ENCODE measurements at places on chromosomes 16 and 17. TPM values are rescaled to one million over a fixed set of nuclear protein-coding genes. Genes with fewer than 3 reads are reported as not detected.

SPATA32 gene
- total RNA-seq = not detected

DNA sequence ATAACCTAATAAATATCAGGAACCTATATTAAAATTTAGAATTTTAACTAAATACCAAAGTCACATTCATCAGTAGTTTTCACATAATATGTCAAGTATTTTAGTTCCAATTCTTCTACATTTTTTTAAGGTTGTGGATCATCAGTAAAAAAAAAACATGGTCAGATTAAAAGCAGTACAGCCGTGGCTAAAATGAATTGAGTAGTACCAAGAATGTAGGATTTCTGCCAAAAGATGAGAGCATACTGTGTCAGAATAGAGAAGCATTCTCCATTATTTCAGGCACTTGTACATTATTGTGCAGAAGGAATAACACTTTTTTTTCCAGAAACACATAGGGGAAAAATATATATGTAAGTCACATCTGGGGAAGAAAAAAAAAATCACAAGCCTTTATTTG is 1176.1 kb downstream of the CDH11 start:
- no peak overlapping the region for H3K4me3 ChIP-seq
- no peak overlapping the region for H3K27ac ChIP-seq
- H3K4me1 ChIP-seq = no peaks in the 10 kb centered on the region
- DNase-seq = no peak
- H3K36me3 ChIP-seq = no peaks in the 10 kb centered on the region

DNA sequence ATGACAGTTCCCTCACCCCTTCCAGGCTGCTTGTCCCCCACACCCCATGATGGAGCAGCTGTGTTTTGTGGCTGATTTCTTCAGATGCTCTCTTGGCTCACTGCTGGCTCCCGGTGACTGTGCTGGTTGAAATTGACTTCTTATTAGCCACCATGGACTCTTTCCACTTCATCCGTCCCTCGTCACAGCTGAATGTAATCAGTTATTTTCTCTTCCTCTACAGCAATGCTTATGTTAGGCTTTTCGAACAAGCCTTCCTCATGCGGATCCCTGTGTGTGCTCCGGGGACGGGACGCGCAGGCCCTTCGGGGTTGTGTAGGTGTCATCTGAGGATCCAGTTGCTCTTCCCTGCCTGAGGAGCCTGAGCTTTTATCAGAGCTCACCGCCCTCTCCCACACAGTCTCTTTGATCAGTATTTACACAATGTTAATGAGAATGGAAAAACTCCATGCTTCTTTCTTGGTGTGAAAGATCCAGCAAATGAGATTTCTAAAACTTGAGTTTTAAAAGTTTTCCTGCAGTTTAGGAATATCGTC is 87.5 kb downstream of the RPTOR start:
- DNase-seq = no peak
- no peak overlapping the region for H3K4me3 ChIP-seq
- peaks cover 9% of the 10 kb centered on the region for H3K36me3 ChIP-seq
- no peak overlapping the region for H3K27ac ChIP-seq
- H3K27me3 ChIP-seq = no peaks in the 10 kb centered on the region

SERPINF2 gene
- total RNA-seq = not detected

DNA sequence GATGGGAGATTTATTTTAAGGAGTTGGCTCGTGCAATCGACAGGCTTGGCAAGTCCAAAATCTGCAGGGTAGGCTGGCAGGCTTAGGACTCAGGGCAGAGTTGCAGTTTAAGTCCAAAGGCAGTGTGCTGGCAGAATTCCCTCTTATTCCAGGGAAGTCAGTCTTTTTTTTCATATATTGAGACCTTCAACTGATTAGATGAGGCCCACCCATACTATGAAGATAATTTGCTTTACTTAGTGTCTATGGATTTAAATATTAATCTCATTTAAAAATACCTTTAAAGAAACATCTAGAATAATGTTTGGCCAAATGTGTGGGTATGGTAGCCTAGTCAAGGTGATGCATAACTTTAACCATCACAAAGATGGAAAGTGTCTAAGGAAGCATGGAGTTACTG is 99.8 kb downstream of the CNTNAP4 start:
- no peaks in the 10 kb centered on the region for H3K36me3 ChIP-seq
- no peaks in the 10 kb centered on the region for H3K27me3 ChIP-seq
- H3K27ac ChIP-seq = no peak overlapping the region
- H3K4me3 ChIP-seq = no peak overlapping the region

DNA sequence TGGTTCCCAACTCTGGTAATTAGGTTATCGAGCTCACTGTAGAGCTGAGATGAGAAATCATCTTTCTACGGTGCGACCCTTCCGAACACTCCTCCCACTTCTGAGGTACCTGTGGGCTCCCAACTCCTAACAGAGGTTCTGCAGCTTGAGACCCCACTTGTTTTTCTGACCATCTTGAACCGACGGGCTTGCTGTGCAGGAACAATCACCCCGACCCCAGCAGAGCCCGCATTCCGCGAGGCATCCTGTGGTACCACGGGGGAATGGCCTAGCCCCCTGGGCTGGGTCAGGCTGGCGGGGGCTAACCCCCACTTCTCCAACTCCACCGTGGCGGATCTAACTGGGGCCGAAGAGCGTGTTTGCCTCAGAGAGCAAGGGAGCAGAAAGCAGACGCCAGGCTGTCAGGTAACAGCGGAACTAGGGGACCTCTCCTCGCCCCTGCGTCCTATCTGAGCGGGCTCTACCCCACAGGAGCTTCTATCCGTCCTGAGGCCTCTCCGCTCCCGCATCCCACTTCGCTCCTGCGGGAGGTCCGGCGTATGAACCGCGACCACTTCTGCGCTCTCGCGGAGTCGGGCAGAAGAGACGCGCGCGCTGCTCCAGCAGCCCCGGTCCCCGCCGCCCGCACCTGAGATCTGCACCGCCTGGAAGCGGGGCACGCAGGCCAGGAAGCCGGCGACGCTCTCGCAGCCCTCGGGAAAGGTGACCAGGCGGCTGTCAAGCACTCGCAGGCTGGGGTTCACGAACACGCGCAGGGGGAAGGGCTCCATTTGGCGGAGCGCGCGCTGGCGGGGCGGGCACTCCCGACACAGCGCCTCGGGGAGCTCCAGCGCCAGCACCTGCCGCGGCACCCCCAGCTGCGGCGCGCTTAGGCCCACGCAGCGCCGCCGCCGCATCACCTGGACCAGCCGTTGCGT is 761 bp downstream of the PDF start:
- DNase-seq = no peak
- no peaks in the 10 kb centered on the region for H3K27me3 ChIP-seq
- peak overlapping the region; percentile 77 for H3K4me3 ChIP-seq
- H3K4me1 ChIP-seq = peaks cover 10% of the 10 kb centered on the region
- peak overlapping the region; percentile 10 for H3K27ac ChIP-seq

- no peaks in the 10 kb centered on the region for H3K27me3 ChIP-seq
Measured at GRCh38 chr17:67837965-67838364, 12.7 kb downstream of the BPTF start.

GRCh38 chr17:20141198-20141972 is 132.2 kb downstream of the SPECC1 start:
- DNase-seq = no peak
- no peak overlapping the region for H3K27ac ChIP-seq
- no peak overlapping the region for H3K4me3 ChIP-seq
- H3K4me1 ChIP-seq = no peaks in the 10 kb centered on the region
- H3K27me3 ChIP-seq = 0 out of 2 replicates have a peak, but pooled peaks cover 3% of the 10 kb centered on the region
- no peaks in the 10 kb centered on the region for H3K36me3 ChIP-seq

GRCh38 chr16:65831903-65832666 is 534.4 kb upstream of the CDH5 start:
- no peak for DNase-seq
- no peaks in the 10 kb centered on the region for H3K27me3 ChIP-seq

DNA sequence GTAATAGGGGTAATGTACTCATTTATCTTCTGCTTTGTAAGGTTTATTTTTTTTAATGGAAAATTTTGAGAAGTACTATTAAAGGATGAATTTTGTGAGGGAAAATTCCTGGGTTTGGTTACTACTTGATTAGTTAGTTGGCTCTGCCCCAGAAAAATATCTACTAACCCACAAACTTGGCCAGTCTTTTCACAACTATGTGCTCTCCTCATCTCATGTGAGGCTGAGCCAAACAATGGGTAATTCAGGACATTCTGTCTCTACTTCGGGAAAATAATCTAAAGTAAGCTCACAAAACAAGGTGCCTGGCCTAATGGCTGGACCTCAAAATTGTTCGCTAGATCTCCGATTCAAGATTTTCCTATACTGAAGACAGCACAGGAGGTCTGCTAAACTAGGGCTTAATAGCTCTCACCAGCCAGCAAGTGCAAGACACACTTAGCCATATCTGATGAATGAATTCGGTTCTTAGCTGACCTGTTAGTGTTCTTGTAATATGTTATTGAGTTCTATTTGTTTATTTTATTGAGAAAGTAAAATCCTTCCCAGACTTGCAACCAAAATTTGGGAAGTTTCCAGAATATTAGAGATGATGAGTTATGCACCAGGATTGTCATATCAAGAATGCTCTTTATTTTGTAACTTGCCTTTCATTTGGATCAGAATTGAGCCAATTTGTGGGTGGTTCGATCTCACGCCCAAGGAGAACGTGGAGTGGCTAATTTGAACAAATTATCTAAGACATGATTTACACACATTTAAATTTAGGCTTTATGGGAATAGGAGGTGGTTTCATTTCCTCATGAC is 5.7 kb downstream of the KCNJ16 start:
- no peak for DNase-seq
- no peaks in the 10 kb centered on the region for H3K27me3 ChIP-seq
- H3K4me1 ChIP-seq = no peaks in the 10 kb centered on the region
- H3K4me3 ChIP-seq = no peak overlapping the region
- no peak overlapping the region for H3K27ac ChIP-seq
- no peaks in the 10 kb centered on the region for H3K36me3 ChIP-seq

SKA2 gene
- 210 TPM for total RNA-seq

SMARCE1 gene
- 129 TPM for total RNA-seq

GRCh38 chr17:39800540-39800939 is 62.8 kb downstream of the GRB7 start:
- no peak overlapping the region for H3K27ac ChIP-seq
- no peak for DNase-seq
- H3K4me1 ChIP-seq = peaks cover 10% of the 10 kb centered on the region
- no peak overlapping the region for H3K4me3 ChIP-seq

GRCh38 chr16:50606431-50607050 is 58.3 kb downstream of the NKD1 start:
- H3K27ac ChIP-seq = no peak overlapping the region
- H3K4me1 ChIP-seq = no peaks in the 10 kb centered on the region
- H3K27me3 ChIP-seq = peaks cover 18% of the 10 kb centered on the region
- DNase-seq = no peak

EPOP gene
- 6.6 TPM for total RNA-seq

GRCh38 chr16:3836641-3837040 is 43.9 kb downstream of the CREBBP start:
- no peak overlapping the region for H3K4me3 ChIP-seq
- no peak overlapping the region for H3K27ac ChIP-seq
- peaks cover 5% of the 10 kb centered on the region for H3K36me3 ChIP-seq
- no peak for DNase-seq
- no peaks in the 10 kb centered on the region for H3K4me1 ChIP-seq
- no peaks in the 10 kb centered on the region for H3K27me3 ChIP-seq

DOC2A gene
- total RNA-seq = not detected

DNA sequence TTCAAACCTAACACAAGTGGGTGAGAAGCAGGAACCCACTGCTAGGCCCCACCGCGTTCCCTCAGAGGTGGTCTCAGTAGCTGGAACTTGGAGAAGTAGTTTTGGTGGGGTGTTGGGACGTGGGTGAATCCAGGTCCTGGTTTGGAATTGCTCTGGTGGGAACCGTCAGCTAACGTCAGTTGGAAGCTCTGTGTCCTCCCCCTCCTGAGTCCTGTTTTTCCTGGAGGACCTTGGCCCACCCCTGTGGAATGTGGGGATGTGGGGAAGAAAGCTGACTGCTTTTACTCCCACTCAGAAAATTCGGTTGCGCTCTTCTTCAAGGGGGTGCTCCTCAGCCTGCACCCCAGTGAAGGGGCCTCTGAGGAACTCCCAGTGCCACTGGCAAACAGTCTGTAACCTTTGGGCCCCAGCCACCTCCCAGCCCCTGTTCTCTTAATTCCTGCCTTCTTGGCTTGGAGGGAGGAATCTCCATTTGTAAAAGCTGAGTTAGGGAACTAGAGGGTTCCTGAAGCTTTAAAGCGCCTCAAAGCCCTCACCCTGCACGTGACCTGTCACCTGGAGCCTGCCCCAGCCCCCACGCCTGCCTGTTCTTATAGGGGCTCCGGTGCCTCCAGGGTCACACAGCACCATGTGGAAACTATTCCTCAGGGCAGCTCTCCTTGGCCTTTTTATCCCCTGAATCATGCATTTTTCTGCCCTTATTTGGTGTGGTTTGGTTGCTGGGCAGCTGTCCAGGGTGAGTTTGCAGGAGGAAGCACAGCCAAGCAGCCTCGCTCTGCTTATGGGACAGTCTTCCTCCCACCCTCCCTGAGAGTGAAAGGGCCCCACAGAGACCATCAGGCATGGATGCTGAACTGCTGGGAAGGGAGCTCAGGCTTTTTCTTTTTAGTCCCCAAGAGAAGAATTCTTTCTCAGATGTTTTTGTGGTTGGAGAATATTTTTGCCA is 16.2 kb upstream of the NAGLU start:
- DNase-seq = peak; percentile 89
- H3K4me3 ChIP-seq = 0 out of 2 replicates have a peak overlapping the region, but pooled peaks have one; percentile 3
- 0 out of 2 replicates have a peak, but pooled peaks cover 4% of the 10 kb centered on the region for H3K36me3 ChIP-seq
- H3K27me3 ChIP-seq = no peaks in the 10 kb centered on the region
- H3K4me1 ChIP-seq = peaks cover 44% of the 10 kb centered on the region

TNFSF13 gene
- 0.41 TPM for total RNA-seq

- no peaks in the 10 kb centered on the region for H3K27me3 ChIP-seq
- no peak overlapping the region for H3K27ac ChIP-seq
- H3K4me3 ChIP-seq = peak overlapping the region; percentile 97
- H3K36me3 ChIP-seq = no peaks in the 10 kb centered on the region
- H3K4me1 ChIP-seq = no peaks in the 10 kb centered on the region
- no peak for DNase-seq
Measured at GRCh38 chr16:88705801-88706228, 393 bp downstream of the RNF166 start.

DNA sequence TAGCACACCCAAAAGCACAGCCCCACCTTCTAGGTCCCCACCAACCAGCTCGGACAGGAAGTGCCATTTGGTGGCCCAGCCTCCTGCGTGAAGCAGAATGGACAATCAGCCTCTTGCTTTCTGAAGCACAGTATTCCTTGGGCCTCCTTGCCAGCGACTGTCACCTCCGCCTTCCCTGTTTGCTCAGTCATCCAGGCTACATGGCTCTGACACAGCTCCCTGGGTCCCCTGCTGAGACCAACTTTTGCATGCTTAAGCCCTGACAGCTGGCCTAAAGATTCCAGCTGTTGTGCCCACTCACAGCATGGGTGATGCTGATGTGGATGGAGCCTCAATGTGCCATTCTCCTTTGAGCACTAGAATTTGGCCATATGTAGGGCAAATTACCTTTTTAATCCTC is 4.5 kb upstream of the CACNG5 start:
- peaks cover 17% of the 10 kb centered on the region for H3K4me1 ChIP-seq
- H3K27ac ChIP-seq = peak overlapping the region; percentile 36
- no peak overlapping the region for H3K4me3 ChIP-seq
- H3K36me3 ChIP-seq = no peaks in the 10 kb centered on the region

- peaks cover 20% of the 10 kb centered on the region for H3K27me3 ChIP-seq
- H3K36me3 ChIP-seq = no peaks in the 10 kb centered on the region
- H3K27ac ChIP-seq = no peak overlapping the region
- peak overlapping the region; percentile 74 for H3K4me3 ChIP-seq
Measured at GRCh38 chr16:568401-569258, 1.1 kb upstream of the PIGQ start.

- H3K4me3 ChIP-seq = no peak overlapping the region
- DNase-seq = no peak
- no peaks in the 10 kb centered on the region for H3K4me1 ChIP-seq
- H3K36me3 ChIP-seq = no peaks in the 10 kb centered on the region
Measured at GRCh38 chr17:80089762-80090161, 11.6 kb upstream of the GAA start.

GRCh38 chr17:78322858-78323455 is 36.9 kb downstream of the SOCS3 start:
- no peaks in the 10 kb centered on the region for H3K27me3 ChIP-seq
- H3K4me1 ChIP-seq = peaks cover 21% of the 10 kb centered on the region
- no peak overlapping the region for H3K27ac ChIP-seq
- no peak overlapping the region for H3K4me3 ChIP-seq

ZFPM1 gene
- 0.85 TPM for total RNA-seq

Data from SJCRH30 (cell line).